ENCODE measurements at places on chromosomes 1 and 21.

DNA sequence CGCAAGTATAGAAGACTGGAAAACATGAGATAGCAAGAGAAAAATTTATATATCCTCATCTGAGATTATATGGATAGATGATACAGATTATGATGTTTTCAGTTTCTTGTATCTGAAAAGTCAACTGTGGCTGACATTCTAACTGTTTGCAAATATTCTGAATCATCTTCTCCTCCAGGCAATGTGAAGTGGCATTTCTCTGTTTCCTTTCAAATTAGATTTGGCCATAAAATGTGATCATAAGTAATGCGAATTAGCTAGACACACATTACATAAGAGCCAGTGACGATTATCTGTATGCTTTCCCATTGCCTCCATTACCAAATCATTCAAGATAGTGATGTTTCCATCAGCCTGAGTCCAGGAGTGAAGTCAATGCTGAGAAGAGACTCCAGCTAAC is 265.2 kb downstream of the BRINP3 start:
- no peak for DNase-seq

GRCh38 chr1:36525166-36525565 is 42.5 kb upstream of the CSF3R start:
- no peak for DNase-seq

DNA sequence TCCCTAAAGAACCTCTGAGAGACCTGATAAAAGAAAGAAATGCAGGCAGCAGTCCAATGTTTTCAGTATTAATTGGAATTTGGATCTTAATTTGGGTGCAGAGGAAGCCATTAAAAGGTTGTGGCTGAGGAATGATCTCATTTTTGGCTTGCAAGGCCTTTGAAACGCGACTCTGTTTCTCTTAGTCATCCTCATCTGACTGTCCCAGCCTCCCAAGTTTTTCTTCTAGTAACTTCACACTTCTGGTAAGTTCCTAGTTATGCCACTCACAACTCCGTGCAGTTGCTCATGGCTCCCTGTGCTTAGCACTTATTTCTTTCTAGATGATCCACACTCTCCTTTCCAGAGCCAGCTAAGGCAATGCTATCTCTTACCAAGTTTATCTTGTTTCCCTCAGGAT is 147.4 kb upstream of the USP24 start:
- no peak for DNase-seq

GRCh38 chr1:165494949-165495857 is 48.6 kb upstream of the LRRC52 start:
- DNase-seq = no peak

GRCh38 chr1:62142496-62142895 is 52.2 kb upstream of the L1TD1 start:
- no peak for DNase-seq

DNA sequence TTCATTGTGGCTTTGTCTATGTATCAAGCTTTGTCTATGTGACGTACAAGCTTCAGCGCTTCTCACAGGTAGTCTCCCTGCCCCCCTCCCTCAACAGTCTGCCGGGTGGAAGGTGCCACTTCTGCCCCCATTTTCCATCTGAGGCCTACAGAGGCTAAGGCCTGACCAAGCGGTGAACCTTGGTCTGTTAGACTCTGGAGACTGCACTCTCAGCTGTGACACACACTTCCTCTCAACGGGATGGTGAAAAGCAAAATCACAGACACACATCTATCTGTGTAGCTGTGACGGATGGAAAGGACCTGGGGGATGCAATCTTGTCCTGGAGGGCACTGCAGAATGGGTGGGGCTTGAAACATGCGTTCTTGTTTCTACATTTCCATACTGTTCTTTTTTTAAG is 152.9 kb upstream of the EDN2 start:
- DNase-seq = no peak

DNA sequence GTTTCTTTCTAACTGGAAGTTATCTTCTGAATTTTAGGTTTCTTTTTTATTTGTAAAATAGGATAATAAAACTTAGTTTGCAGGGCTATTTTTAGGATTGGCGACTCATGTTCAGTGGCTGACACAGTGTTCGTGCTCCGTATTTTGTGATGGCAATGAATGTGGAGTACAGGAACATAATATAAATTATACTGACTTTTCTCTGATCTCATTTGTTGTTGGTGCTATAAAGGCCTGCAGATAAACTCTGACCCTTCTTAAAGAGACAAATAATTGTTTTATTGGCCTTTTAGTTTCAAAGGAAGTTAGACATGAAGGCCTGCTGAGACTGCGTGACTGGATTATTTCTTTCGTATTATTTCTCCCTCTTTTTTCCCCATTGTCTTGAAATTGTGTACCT is 339.6 kb downstream of the PDE4B start:
- no peak for DNase-seq

DNA sequence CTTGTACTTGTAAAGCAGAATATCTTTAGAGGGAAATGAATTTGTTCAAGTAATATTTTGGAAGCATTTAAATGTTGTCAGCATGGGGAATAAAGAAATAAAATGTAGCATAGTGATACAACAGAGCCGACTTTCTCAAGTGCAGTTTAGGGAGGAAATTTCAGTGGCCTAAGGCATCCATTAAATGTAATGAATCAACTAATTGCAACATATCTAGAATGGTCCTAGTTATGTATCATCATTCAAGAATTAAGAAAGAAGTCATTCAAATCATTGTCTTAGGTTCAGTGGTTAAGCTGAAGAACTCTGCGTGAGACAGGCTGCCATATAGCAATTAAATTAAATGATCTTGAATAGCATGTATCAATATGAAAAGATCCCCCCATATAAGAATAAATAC is 360.7 kb downstream of the TBX15 start:
- no peak for DNase-seq

DNA sequence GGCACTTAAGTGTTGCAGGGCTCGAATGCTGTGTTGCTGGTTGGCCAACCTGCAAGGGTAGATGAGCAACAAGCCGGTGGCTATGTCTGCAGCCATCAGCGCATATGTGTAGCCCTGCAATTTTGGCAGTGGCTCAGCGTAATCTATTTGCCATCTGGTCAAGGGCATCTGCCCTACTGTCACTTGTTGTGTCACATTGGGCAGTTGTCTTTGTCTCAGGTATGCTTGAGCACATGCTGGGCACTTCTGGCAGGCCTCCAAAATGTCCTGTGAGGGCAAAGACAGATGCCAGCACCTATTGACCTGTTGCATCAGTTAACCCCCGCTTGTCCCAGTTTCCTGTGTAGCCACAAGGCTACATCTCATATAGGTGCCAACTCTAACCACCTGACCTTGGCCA is 111.8 kb downstream of the GDAP2 start:
- DNase-seq = no peak

GRCh38 chr1:95179205-95179986 is 54.6 kb upstream of the RWDD3 start:
- DNase-seq = no peak

- DNase-seq = no peak
Observed at GRCh38 chr1:162928141-162928540, 67.2 kb upstream of the CCDC190 start.

GRCh38 chr1:167231873-167232450 is 11.3 kb downstream of the POU2F1 start:
- no peak for DNase-seq

GRCh38 chr1:234691567-234691966 is 81.6 kb upstream of the IRF2BP2 start:
- DNase-seq = no peak

- no peak for DNase-seq
Observed at GRCh38 chr1:75087278-75087677, 46.9 kb upstream of the LHX8 start.

DNA sequence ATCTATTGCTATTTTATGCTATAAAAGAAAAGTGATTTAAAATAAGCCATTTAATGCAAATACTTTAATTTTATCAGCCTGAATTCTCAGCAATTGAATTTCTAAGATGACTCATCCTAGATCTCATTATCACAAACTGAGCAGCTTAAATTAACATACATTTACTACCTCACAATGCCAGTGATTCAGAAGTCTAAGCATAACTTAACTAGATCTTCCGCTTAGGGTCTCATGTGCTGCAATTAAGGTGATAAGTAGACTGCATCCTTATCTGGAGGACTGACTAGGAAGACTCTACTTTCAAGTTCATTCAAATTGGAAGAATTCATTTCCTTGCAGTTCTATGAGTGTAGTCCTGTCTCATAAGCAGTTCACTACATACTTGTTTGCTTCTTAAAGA is 286.6 kb downstream of the COL11A1 start:
- DNase-seq = no peak

- no peak for DNase-seq
Observed at GRCh38 chr1:117821774-117822482, 107.5 kb downstream of the GDAP2 start.

DNA sequence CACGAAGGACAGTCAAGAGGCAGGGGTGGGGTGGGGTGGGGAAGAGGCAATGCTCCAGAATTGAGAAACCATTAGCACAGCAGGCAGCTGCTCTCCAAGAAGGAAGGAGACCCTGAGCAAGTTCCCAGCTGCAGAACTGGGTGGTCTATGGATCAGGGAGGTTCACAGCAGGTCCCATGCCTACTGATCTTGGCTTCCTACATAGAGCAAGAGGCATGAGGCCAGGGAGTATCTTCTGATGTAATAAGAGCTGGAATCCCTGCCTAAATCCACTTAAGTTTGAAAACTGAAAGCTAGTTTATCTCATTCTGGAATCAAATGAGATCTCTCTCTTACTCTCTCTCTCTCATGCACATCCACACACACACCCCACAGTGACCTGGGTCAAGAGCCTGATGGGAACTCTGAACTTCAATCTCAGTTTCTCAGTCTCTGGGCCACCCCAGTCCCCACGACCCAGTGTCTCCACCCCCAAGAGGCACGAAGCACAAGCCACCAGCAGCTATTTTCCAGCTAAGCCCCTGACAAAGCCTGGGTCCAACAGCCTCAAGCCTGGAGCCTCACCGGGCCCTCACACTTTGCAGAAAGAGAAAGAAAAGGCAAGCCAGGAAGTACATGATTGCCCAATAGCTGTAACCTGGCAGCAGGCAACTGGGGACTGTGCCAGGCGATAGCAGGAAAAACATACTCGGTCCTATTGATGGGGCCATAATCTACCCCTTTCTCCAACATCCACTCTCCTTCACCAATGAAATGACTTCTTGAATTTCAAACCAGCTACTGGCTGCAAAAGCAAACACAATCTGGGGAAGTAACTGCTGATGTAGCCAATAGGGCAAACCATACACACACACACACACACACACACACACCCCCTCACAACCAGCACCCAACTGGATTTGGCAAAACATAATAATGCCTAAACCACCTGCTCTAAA is 2.2 kb downstream of the NUAK2 start:
- DNase-seq = no peak

DNA sequence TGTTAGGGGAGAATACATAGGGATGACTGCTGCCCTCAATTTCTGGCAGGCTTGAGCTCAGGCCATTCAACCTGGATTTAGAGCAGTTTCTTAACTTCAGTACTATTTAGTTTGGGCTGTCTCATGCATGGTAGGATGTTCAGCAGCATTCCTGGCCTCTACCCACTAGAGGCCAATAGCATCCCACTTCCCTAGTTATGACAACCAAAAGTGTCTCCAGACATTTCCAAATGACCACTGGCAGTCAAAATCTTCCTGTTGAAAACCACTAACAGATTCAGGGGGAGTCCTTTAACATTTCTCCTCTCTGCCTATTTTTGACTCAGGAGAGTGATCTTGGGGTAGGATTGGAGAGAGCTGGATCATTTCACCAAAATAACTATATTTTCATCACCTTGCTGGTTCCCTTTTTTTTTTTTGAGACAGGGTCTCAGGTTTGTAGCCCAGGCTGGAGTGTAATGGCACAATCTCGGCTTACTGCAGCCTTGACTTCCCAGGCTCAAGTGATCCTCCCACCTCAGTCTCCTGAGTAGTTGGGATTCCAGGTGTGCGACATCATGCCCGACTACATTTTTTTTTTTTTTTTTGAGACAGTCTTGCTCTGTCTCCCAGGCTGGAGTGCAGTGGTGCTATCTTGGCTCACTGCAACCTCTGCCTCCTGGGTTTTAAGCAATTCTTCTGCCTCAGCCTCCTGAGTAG is 8.7 kb downstream of the GNAT2 start:
- DNase-seq = no peak

GRCh38 chr1:109996476-109996875 is 11.9 kb downstream of the AHCYL1 start:
- DNase-seq = no peak

GRCh38 chr1:15153184-15153841 is at the start of gene TMEM51:
TSS of gene TMEM51 (plus strand) at chr1:15153747. CDS start at chr1:15215088, 61,341 bp downstream.
- DNase-seq = no peak

GRCh38 chr1:41174170-41174569 is 67.9 kb downstream of the SCMH1 start:
- no peak for DNase-seq

DNA sequence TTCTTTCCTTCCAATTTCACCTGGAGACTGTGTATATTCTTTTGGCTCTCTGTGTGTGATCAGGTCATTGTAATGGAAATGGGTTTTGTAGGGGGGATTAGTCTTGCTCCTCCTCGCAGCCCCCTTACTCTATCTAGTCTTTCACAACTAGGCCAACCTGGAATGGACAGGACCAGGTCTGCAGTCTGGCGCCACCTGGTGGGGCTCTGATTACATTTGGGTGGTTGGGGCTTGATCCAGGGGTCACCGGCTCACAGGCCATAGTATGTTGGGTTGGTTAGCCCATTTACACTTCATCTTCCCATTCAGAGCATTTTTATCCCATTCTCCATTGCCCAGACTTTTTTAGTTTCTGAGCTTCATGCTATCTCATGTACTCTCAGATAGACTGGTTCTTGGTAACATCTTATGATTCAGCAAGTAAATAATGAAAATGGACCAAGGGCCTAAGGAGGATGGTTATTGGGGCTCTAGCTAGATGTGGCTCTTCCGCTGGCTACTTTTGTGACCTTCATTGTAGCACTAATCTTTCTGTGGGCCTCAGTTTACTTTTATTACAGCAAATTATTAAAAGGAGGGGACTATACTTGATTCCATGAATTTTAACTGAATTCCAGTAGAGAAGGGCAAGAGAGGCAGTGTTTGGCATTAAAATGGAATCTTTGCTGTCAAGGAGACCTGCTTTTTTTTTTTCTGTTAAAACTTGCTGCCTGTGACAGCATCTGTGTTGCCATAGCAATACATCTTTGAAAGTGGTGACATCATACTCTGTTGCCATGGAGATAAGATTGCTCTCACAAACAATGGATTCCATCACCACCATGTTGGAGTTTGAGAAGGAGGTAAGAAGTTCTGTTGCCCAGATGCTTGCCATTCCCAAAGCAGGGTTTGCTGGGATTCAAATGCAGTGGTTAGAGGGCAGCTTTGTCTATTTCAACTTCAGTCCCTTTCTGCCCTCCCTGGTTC is 150.1 kb downstream of the PLXNA2 start:
- peak; percentile 32 for DNase-seq

DNA sequence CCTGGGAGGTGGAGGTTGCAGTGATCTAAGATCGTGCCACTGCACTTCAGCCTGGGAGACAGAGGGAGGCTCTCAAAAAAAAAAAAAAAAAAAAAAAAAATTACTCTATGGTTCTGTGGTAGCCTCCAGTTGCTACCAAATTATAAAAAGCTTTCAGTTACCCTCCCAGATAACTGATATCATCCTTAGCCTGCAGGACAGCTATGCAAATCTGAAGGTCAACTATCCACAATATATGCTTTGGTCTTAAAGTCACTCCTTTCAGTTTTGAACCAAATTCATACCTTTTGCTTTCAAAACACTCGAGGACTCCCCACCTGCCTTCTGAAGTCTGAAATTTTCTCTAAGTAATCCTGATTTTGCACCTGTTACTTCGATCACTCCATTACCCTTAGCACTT is 3.1 kb downstream of the MIXL1 start:
- no peak for DNase-seq

- no peak for DNase-seq
Observed at GRCh38 chr1:17594690-17595601, 55.4 kb downstream of the ARHGEF10L start.
